ENCODE measurements at places on chromosomes 3 and 15.

DNA sequence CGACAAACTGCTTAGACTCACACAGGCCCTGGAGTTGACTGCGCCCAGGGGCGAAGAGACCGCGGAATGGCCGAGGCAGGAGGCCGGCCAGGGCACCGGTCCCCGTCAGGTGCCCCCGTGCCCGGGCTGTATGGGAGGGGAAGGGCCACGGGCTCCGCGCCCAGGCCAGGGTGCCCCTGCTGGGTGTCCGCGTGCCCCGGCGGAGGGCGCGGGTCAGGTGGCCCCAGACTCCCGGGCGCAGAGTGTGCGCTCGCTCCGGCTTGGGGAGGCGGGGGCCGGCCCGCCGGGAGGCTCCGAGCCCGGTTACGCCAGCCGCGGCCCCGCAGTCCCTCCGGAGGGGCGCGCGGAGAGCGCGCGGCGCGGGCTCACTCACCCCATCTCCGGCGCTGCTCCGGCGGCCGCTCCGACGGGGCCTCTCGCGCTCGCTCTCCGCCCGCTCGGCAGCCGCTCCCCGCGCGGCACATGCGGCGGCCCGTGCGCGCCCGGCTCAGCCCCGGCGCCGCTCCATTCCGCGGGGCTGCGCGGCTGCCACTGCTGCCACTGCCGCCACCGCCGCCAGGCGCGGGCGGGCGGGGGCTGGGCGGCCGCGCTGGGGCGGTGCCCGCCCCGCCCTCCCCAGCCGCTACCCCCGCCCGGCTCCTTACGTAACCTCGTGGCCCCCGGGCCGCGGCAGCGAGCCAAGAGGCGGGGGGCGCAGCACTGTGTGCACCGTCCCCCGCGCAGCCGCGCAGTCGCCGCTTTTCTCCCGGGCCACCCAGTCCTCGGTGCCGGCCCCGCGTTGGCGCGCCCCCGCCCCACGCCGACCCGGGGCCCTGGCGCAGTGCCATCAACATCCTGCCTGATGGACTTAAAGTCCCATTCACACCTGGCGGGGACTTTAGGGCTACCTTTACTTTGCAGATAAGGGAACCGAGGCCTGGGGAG is at the start of gene HOMER2:
Gene HOMER2, minus strand, starts transcription at position 563 of the 924 bp plus-strand sequence. Its CDS starts 185 bp downstream, at position 378.
- no peak for DNase-seq

DNA sequence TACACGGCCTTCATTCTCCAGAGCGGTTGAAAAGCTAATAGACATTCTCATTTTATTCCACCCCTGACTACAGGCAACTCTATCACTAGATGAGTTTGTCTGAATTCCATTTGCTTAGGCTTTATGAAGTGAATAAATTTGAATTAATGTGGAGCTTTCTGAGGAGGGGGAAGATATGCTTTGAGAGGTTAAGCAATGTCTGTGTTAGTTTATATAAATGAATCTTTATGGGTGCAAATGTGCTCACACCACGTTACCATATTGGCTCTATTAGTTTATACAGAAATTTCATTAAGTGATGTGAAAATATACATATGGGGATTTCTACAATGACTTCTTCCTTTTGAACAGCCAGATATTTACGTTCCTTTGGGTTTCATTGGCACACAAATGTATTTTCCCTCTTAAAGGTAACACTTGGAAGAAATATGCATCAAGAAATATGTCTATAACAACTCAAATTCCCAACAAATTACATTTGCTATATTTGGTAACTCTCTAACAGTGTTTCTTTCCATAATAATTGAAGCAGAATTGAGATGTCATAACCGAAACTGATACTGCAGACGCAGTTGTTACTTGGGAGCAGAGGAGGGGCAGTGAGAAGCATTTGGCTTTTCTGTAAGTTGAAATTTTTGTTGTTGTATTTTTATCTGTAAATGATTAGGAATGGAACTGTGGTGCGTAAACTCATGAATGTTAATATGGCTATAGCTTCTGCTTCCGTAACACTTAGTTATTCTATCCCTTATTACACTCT is 359.4 kb downstream of the CACNA2D3 start:
- no peak for DNase-seq

DNA sequence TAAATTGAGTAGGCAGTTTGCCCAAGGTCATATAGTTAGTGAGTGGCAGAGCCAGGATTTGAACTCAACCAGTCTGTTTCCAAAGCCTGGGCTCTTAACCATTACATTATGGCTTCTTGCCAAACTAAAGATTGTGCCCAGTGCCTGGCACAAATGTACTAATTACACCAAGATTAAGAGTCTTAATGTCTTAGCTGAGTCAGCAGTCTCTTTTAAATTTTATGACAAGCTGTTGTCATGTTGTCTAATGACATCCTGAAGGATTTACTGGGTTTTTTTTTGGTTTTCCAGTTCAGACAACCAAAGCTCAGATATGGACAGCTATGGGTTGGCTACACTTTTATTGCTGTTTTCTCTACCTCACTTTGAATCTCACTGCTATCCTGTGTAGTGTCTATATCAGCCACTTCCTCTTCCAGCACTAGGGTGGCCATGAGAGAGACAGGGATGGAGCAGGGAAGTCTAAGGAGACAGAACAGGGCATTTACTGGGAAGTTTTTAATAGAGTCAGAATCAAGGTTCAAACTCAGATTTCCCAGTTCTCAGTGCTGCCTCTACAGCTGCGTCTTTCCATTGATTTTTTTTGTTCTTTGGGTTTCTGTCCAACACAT is 10.5 kb downstream of the FBXL2 start:
- no peak for DNase-seq

DNA sequence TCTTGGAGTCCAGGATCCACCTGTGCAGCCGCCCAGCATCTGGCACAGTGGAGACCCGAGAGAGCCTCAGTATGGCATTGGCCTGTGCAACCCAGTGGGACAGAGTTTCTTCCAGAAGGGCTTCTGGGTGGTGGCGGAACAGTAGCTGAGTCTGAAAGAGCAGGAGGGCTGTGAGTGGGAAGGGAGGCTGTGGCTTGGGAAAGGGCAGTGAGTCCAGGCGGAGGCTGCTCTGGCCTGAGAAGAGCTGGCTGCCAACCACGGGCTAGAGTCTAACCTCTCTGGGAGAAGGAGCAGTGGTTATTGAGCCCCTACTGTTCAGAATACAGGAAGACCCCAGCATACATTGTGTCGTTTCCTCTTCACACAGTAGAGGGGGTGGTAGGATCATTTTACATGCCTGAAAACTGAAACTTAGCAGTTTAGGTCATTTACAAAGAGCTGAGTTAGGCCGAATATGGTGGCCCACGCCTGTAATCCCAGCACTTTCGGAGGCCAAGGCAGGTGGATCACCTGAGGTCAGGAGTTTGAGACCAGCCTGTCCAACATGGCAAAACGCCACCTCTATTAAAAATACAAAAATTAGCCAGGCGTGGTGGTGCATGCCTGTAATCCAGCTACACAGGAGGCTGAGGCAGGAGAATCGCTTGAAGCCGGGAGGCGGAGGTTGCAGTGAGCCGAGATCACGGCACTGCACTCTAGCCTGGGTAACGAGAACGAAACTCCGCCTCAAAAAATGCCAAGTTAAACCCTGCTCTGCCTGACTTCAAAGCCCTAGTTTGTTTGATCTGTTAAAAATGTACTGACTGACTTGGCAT is 3.2 kb downstream of the AEN start:
- DNase-seq = no peak

DNA sequence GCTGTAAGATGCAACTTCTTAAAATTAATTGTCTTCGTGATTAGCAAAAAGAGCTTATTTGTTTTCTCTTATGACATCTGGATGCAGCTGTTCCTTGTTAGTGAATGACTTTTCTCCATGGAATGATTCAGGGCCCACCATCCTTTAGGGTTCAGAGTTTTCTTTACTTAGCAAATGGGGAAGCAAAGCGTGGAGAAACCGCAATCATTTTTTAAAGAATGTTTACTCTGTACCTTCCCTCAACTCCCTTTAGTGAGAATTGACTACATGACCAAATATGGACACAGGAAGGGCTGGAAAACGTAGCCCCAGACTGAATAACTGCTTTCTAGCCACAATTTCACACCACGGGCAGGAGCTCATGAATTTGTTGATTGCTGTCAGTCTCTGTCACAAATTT is 130.1 kb downstream of the EDEM1 start:
- DNase-seq = no peak

DNA sequence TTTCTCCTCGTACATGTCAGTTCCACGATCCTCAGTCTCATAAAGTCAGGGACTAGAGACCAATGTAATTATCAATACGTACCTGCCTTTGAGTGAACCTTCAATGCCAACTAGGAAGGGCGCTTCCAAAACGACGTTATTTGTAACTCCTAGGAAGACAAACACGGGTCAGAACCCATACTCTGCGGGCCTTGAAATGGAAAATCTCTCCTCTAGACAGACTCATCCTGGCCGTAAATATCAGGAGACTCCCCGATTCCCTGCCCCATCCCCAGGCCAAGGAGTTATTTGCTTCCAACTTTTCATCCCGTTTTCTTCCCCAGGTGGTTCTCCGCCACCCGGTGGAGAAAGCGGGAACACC is 578 bp downstream of the OIP5 start:
- DNase-seq = no peak

GRCh38 chr3:133042778-133043177 is 4.6 kb downstream of the TMEM108 start:
- DNase-seq = no peak

DNA sequence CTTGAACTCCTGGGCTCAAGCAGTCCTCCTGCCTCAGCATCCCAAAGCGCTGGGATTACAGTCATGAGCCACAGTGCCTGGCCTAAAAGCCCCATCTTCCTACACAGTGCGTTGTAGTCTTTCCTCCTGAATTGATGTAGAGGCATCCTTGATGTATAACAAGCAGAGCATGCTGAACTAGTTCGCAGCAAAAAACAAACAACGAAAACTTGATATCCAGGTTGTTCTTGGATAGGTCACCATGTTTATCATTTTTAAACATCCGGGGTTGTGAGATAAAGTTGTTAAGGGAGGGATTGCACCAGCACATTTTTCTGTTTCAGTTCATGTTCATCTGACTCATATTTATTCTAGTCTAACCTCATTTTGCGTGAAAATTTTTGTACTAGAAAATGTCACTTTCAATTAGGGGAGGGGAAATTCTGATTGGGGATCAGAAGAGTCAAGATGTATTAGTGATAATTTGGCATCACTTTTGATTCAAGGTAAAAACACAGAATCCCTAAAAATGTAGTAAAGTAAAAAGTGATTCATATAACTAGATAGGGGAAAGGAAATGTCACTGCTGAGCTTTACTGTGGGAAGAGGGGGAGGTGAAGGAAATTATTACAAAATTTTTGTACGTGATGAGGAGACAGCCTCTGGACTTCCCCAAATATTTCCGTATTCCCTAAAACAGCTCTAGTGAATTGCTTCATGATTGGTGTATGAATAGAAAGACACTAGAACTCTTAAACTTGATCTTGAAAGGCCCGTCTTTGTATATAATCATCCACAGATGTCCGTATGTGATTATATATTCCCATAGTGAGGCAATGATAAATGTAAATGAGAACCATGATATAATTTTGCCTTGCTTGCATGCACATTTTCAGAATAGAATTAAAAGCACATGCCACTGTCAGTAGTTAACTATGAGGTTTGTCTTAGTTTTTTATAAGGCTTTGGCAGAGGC is 22.9 kb downstream of the RAB8B start:
- DNase-seq = no peak

- no peak for DNase-seq
These were observed 97.6 kb downstream of the FOXP1 start for GRCh38 chr3:71485896-71486295.

- DNase-seq = no peak
These were observed 76.1 kb downstream of the SYNPR start for GRCh38 chr3:63354160-63354559.

DNA sequence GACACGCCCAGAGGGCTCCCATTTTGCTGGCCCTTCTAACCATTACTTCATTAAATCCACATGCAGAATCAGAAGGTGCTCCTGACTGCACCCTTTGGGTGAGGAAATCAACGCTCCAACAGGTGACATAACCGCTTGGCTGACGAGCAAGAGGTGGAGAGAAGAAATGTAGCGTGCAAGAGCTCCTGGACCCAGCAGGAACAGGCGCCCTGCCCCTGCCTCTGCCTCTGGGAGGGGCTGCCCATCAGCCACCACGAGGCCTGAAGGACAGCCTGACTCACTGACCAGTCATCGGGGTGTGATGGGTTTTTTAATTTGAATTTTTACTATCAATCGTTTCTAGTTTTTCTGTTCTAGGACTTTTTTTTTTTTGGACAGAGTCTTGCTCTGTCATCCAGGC is 218.2 kb downstream of the ADAMTS17 start:
- no peak for DNase-seq

DNA sequence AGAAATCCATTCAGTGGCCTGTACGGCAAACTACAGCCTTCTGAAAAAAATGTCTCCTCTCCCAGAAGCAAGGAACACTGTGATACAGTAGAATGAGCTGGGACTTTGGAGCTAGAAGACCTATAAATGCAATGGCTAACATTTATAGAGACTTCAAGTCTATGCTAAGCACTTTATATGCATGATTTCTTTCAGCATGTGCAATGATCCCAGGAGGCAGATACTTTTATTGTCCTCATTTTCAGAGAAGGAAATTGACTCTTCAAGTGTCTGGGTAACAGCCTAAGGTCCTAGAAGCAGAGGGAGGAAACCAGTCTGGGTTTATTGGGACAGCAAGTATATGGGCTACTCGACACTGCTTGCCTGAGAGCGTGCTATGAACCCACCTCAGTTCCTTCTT is 140.9 kb downstream of the ALDH1A2 start:
- no peak for DNase-seq

- DNase-seq = no peak
These were observed 34.2 kb downstream of the GABRA5 start for GRCh38 chr15:26901041-26901440.

GRCh38 chr15:24678485-24678884 is 2.9 kb downstream of the NPAP1 start:
- DNase-seq = no peak

- DNase-seq = no peak
These were observed 77.6 kb downstream of the CCK start for GRCh38 chr3:42188376-42188775.

GRCh38 chr3:134883697-134884385 is 88.8 kb downstream of the EPHB1 start:
- no peak for DNase-seq

GRCh38 chr3:37324131-37324530 is 149.7 kb upstream of the LRRFIP2 start:
- DNase-seq = no peak

DNA sequence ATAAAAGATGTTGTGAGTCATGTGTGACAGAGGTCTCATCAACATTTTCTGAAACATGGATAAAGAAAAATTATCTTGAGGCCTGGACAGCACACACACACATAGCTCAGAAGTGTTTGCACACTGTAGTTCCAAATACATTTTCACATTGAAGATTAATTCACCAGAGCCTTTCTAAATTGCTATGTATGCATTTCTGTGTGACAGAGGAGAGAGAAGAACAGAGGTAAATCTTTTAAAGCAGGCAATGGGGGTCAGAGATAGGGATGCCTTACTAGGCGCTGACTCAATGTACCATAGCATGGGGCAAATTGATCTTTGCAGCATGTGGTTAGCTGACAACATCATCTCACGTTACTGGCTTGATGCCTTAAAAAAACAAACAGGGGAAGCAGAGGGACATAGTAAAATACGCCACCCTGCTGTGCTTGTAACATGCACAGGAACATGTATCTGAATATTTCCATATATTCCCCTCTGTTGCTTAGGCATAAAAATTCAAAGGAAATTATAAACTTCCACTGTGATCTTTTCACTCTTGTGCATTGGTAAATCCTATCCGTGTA is 7.7 kb downstream of the POU1F1 start:
- no peak for DNase-seq
